GM23338 (cell line): ENCODE measurements at places on chromosomes 1 and 21.
A peak's percentile ranks its signal among the peaks of the same experiment; 100 is the strongest.

- DNase-seq: no peak
Observed at GRCh38 chr1:8170059-8170835, 144.1 kb upstream of the ERRFI1 start.

GRCh38 chr1:151775894-151776664, 12.8 kb upstream of the MRPL9 start:
- DNase-seq: no peak

DNA sequence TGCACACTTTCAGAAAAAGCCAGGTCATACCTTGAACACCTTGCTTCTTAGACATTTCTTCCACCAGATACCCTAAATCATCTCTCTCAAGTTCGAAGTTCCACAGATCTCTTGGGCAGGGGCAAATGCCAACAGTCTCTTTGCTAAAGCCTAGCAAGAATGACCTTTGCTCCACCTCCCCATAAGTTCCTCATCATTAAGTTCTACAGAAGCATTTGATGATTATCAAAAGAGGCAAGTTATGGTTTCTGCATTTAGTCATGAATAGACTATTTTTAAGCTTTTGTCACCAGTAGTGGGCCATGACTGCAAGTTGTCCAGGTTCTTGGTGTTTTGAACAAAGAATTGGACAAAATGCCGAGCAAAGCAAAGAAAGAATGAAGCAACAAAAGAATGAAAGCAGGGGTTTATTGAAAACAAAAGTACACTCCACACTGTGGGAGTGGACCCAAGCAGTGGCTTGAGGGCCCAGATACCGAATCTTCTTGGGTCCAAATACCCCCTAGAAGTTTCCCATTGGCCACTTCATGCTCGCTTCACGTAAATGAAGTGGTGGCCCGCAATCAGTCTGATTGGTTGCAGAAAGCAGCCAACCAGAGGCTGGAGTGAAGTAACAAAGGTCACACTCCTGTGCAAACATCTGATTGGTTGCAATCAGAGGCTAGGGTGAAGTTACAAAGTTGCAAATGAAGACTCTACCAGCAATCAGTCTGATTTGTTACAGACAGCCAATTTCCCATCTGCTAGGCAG, 9.8 kb upstream of the EGLN1 start:
- DNase-seq: peak; percentile 11

- DNase-seq: no peak
Observed at GRCh38 chr1:185974367-185975170, 240.4 kb downstream of the HMCN1 start.

DNA sequence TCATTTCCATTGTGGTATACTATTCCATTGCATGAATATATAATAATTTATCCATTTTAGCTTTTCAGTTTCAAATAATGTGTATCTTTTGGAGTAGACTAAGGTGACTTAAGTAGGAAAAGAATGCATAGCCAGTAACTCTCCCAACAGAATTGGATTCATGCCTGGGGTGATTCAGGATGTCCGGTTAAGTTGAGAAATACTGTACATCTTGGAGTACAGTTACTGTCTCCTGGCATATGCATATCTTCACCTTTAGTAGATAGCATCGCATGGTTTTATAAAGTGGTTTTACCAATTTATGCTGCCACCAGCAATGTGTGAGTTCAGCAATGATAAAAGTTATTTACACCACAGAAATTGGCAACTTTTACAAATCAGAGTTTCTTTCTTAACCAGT, 18.6 kb upstream of the SLC6A9 start:
- no peak for DNase-seq

DNA sequence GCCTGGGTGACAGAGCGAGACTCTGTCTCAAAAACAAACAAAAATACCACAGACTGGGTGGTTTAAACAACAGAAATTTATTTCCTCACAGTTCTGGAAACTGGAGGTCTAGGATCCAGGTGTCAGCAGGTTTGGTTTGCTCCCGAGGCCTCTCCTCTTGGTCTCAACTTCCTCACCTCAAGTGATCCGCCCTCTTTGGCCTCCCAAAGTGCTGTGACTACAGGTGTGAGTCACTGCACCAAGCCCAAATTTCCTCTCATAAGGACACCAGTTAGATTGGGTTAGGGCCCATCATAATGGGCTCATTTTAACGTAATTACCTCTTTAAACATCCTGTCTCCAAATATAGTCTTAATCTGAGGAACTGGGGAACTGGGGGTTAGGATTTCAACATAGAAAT, 35.5 kb downstream of the MFSD2A start:
- no peak for DNase-seq

- DNase-seq: no peak
Observed at GRCh38 chr1:248821641-248822040, 4.1 kb downstream of the SH3BP5L start.

DNA sequence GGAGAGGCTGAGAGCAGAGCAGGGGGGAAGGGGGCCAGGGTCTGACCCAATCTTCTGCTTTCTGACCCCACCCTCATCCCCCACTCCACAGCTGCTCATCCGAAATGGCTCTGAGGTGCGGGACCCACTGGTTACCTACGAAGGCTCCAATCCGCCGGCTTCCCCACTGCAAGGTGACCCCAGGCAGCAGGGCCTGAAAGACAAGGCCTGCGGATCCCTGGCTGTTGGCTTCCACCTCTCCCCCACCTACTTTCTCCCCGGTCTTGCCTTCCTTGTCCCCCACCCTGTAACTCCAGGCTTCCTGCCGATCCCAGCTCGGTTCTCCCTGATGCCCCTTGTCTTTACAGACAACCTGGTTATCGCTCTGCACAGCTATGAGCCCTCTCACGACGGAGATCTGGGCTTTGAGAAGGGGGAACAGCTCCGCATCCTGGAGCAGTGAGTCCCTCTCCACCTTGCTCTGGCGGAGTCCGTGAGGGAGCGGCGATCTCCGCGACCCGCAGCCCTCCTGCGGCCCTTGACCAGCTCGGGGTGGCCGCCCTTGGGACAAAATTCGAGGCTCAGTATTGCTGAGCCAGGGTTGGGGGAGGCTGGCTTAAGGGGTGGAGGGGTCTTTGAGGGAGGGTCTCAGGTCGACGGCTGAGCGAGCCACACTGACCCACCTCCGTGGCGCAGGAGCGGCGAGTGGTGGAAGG, 17.1 kb upstream of the HDAC1 start:
- DNase-seq: peak; percentile 54

GRCh38 chr1:33723251-33723650, 140.6 kb upstream of the HMGB4 start:
- DNase-seq: no peak
